CD4-positive, alpha-beta T cell treated with Interleukin-10 for 1 hour (primary cell): ENCODE measurements at places on chromosomes 5 and 9.

GRCh38 chr5:53381-54174, 38.4 kb upstream of the PLEKHG4B start:
- peak; percentile 2 for DNase-seq

DNA sequence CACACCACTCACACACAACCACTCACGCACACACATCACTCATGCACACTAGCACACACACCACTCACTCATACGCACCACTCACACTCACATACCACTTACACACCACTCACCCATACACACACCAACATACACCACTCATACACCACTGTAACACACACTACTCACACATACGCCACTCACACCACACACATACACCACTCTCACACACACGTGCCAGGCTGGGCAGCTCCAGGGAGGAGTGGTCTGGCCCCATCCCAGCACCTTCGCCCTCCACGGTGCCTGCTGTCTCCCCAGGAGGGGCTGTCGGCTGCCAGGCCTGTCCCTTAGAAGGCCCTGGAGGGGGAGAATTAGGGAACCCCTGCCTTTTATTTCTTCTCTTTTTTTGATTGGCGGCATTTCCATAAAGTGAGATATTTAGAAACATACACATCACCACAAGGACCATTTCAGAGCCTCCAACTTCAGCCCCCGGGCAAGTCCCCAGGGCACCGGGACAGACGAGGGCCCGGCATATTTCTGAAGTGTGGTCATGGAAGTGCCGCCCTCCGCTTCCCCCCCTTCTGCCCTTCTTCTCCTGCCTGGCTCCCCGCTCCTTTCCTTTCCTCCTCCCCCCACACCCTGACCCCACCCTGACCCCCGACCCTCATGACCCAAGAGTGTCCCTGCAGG, 6.3 kb upstream of the ASB6 start:
- no peak for DNase-seq

DNA sequence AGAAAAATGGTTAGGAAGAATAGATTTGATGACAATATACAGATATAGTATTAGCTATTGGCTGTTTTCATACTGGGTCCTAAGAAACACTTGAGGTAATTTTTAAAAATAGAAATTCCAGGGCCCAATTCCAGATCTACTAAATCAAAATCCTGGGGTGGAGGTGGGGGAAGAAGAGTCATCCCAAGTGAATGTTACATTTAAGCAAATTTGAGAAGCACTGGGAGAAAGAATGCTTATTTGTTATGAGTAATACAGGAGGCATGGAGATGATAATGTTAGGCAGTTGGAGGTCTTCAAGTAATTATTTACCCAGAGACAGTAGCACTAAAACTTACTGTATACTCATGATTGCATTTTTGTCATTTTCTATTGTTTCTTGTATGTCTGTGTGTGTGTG, 93.0 kb upstream of the DAB2 start:
- no peak for DNase-seq

- DNase-seq = no peak
Observed at GRCh38 chr5:644971-645370, 32.8 kb downstream of the CEP72 start.

GRCh38 chr5:74630453-74631066, 10.0 kb downstream of the ENC1 start:
- DNase-seq = peak; percentile 34

DNA sequence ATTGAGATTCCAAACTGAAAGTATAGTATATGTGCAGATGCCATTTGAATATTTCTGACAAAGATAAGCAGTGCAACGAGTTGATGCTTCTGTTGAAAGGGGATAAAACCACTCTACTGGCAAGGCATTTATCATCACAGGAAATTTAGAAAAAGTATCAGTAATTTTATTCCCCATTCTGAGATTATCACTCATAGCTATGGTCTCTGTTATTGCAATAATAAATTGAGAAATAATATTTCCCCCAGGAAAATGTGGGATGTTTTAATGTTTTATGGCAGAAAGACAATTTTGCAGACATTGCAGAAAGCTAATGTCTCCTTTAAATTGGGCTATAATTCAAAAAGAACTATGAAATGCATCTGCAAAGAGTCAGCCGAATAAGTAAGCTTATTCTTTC, 1612.7 kb upstream of the ACO1 start:
- DNase-seq = no peak

DNA sequence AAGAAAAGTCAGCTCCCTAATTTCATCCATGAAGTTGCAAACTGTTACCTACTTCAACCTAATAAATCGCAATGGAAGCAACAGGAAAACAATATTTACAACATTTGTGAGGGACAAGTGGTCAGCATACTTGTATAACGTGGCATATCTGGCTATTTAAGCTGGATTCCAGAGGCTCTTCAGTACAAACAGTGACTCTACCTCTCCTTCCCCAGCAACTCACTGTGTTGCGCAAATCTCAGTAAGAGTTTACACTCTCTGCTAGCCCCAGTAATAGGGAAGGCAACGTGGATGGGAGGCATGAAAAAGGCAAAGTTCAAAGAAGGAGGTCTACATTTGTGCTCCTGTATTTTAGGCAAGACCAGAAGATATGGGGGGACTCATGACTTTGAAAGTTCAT, 18.9 kb upstream of the SEMA5A start:
- DNase-seq = no peak

DNA sequence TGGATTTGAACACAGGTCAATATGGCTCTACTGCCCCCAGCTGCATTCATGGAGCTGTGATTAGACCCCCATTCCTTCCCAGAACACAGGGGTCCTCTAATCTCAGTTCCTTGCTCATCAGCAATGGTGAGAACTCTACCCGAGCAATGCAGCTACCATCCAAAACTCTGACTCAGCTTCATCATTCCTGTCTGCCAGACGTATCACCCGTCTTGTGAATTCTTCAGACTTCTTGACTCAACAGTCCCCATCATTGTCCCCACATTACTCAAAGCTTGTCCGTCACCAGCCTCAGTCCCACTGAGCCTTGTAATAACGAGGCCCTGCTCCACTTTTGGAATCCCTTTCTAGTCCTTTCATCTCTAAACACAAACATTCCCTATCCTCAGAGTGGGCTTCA, 36.3 kb upstream of the STX17 start:
- DNase-seq = no peak

DNA sequence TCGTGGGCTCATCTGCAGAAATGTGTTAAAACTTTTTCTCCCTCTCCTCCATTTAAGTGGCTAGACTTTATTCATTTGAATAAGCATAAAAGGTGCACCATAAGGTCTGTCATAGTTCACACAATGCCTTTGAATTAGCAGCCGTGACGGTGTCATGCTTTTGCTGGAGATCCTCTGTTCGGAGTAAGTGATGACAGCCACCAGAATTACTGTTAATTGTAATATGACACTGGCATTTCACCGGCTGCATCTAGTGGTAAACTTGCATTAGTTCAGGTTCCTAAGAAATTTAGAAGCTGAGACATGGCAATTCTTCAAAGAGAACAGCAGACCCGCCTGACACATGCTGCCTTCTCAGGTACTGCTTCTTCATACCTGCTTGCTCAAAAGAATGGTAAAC, 241.7 kb downstream of the EBF1 start:
- no peak for DNase-seq

DNA sequence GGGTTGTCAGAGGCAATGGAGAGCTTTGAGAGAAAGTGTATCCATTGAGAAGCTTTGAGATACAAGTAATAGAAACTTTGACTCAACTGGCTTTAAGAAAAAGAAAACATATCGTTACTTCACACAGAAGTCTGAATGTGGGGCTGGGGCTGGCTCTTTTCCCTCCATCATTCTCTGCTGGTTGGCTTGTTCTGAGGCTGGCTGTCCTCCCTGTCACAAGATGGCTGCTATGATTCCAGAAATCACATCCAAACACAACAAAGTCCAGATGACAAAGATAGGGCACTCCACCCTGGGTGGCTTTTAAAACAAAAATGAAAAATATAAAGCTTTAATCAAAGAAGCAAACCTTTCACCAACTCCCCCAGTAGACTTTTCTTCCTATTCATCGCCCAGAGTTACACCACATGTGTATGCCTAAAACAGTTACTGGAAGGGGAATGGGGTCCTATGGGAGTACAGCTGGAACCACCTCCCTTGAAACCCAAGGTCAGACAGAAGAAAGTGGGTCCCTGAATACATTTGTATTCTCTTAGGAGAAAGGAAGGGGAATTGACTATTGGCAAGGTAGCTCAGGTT, 284.3 kb downstream of the GAS1 start:
- DNase-seq = no peak

DNA sequence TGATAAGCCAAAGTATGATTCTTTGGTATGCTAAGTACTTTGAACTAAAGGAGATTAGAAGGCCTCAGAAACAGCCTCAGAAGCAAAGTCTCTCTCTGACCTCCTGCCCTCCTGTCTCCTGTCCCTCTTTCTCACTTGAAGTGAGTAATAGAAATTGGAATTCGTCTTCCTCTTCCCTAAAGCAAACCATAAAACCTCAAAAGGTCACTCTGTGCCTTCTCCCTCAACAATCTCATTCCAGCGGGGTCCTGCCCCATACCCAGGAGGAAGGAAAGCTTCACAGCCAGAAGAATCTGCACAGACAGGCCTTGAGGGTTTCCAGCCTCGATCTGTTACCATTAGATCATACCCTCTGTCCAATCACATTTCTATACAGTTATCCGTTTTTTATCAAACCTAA, 87.8 kb downstream of the HAPLN1 start:
- DNase-seq = no peak

DNA sequence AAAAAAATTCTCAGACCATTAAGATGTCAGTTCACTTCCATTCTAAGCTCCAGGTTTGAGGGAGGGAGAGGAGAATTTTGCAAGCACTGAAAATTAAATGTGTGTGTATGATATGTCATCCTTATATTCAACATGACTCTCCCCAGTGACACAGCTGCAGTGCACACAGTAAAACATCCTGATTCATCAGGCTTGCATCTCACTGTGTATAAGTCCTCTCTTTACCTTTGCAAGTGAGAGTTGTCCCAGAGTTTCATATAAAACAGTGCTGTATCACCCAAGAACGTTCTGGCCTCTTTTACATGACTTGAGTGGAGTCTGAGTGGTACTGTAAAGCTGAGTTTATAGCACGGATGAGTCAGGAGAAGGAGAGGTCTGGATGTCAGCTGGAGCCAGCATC, 50.0 kb downstream of the DMRT2 start:
- no peak for DNase-seq

GRCh38 chr9:137575716-137576411, 2.9 kb downstream of the DPH7 start:
- peak; percentile 20 for DNase-seq

DNA sequence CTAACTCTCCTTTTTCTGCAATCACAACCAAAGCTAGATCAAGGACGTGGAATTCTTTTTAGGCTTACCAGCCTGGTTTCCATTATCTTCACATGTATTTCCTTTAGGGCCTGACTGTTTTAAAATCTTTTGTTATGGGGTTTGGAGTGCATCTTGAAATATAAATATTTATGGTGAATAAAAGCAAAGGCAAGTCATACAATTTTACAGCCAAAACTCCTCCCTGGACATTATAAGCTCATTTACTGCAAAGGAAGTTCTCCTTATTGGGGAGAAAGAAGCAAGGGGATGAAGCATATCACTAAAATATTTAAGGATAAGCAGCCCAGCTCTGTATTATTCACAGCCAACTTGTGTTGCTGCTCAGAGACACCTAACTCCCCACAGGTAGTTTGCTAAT, 132.2 kb upstream of the TARS1 start:
- no peak for DNase-seq

- no peak for DNase-seq
Observed at GRCh38 chr9:137433349-137433915, 7.7 kb downstream of the ENTPD8 start.

DNA sequence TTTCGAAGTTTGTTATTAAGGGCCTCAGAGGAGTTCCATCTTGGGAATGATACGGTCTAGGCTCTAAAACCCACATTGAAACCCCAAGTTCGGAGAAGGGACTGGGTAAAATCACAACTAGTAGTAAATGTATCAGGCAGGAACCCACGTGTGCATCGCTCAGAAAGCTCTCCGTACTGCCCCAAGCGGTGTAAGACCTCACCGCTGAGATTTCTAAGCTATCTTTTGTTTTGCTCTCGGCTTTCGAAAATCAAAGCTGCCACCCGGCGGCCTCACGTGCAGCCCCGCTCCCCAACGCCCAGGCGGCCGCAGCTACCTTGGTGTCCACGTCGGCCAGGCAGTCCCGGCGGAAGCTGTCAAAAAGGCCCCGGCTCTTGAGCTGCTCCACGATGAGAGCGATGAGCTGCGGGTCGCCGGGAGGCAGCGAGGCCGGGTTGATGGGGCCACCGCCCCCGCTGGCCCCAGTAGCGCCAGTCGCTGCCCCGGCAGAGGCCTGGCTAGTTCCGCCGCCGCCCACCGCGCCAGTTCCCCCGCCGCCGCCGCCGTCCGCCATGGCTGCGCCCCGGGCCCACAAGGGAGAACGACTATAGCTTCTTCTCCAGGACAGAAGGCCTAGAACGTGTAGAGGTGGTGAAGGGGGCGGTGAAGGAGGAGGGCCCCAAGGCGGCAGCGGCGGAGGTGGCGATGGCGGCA, 420 bp downstream of the BOD1 start:
- peak; percentile 78 for DNase-seq

DNA sequence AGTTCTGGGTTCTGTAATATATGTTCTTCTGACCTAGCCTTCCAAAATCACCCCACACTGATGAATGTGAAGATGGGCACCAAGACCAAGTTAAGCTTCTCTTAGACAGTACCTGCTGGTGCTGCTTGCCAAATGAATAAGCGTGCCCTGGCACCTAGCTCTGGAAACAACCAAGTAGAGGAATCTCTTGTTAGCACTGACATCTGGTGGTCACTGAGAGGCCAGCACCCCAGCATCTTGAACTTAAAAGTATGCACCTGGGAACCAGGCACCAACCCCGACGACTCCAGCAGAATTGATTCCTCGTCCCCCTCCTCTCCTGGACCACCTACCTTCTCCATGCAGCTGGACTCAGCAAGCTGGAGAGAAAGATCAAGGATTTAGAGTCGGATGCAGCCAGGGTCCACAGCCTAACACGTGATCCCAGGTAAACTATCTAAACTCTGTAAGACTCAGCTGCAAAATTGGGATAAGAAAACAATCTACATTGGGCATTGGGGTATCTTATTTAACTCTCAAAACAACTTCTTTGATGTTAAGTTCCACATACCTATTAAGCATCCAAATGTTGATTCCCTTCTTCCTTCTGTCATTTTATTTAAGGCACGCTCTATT, 89.8 kb downstream of the SLC1A3 start:
- DNase-seq = peak; percentile 27

DNA sequence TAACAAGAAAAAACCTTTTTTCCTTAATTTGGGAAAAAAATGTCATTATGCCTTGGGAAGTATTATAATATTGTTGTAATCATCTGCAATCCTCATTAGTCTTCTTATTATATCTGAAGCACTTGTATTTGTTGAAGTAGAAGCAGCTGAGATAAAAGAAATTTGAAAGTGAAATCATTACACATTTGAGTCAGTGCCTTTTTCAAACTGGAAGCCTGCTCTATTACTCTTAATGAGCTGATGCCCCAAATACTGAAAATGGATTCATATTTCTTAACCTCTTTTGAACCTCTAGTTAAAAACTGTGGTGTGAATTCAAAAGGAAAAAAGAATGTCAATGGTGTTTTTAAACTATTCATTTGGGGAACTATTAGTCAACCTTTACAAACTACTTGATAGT, 1027.7 kb downstream of the NR2F1-AS1 start:
- DNase-seq = no peak

GRCh38 chr5:26329562-26330189, 708.7 kb downstream of the CDH9 start:
- DNase-seq = no peak

GRCh38 chr9:70601000-70601951, 186.8 kb upstream of the KLF9 start:
- no peak for DNase-seq

- no peak for DNase-seq
Observed at GRCh38 chr5:176943816-176944215, 44.7 kb upstream of the HK3 start.

GRCh38 chr5:129499208-129499852, 39.2 kb downstream of the ADAMTS19 start:
- no peak for DNase-seq
